ENCODE measurements at places on chromosomes 3 and 15. TPM values are rescaled to one million over a fixed set of nuclear protein-coding genes. Genes with fewer than 3 reads are reported as not detected.

C15orf62 gene
- 0.37 TPM for total RNA-seq

PDE12 gene
- 34.7 TPM for total RNA-seq

GOLGA8N gene
- total RNA-seq: 7.7 TPM

CXCR6 gene
- total RNA-seq: 27.9 TPM

GABRG3 gene
- total RNA-seq: not detected

NUSAP1 gene
- 117 TPM for total RNA-seq
